ENCODE measurements at places on chromosomes 2 and 18.
A peak's percentile ranks its signal among the peaks of the same experiment; 100 is the strongest.

DNA sequence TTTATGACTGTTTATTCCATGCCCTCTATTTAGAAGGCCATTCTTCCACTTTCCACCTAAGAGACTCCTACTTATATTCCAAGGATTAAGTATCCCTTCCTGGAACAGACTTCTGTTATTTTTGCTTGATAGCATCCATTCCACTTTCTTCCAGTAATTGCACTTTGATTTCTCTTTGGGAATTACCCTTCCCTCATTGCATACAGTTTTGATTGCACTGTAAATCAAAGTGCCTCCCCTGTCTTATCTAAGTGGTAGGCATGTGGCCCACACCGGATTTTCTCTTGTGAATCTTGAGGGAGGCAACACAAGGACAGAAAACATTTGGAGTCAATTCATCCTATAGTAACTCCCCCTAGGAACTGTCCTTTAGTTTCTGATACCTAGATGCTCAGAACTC, 120.4 kb downstream of the PDE11A start:
- DNase-seq = no peak

GRCh38 chr18:37451239-37451825, 114.3 kb downstream of the CELF4 start:
- DNase-seq = no peak

DNA sequence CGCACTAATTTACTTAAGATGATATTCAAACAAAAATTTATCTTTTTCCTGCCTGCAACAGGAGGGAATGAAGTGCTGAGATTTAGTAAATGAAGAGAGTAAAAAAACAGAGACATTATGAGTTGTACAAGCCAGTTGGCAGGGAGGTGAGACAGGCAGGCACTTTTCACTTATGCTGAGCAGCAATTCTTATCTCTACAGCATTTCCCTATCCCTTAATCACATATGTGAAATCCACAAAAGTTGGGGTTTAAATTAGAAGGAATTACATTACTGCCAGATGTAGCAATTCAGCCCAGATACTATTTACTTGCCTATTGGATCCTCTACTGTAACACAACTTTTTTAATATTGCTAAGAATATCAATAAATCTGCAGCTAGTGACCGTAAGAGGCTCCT, 314.2 kb upstream of the LRP1B start:
- DNase-seq = no peak

DNA sequence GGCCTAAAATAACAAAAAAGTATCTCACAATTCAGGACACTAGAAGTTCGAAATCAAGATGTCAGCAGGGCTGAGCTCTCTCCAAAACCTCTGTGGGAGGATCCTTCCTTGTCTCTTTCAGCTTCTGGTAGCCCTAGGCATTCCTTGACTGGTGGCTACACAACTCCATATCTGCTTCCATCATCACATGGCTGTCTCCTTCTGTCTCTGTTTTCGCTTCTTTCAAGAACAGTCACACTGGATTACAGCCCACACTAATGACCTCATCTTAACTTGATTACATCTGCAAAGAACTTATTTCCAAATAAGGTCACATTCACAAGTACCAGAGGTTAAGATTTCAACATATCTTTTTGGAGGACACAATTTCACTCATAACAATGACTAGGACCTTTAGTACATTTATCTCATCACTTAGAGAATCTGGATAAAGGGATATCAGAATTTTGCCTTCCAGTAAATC, 275.2 kb downstream of the IRS1 start:
- DNase-seq = no peak

DNA sequence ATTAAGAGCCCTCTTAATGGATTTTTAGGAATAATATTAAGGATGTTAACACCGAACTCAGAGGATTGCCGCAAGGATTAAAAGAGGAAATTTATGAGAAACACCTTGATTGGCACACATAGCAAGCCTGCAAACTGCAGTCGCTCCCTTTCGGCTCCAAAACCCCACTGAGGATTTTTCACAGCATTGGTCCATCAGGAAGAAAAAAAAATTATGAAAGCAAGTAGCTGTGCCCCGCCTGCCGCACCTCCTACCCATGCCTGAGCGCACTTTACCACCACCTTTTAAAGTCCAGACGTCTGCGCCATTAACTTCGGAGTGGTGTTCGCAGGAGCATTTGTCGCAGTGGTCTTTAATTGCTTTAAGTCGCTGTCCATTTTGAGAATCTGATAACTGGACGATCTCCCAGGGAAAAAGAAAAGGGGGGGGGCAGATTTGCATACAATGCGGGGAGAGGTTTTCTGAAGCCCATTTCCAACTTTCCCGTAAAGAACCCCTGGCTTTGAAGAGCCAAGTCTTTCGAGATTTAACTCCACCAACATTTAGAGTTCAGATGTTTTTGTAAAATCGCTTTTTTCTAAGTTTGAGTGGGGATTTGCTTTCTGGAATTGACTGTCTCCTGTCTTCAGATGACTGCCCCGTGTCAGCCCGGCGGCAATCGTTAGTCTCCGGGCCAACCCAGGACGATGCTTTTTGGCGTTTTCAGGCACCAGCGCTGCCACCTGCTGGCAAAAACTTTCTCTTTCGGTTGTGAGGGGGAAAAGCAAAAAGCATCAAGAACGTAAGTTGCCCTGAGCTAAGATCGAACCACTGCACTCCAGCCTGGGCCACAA, 913 bp upstream of the TRABD2A start:
- peak; percentile 89 for DNase-seq

GRCh38 chr2:88469202-88470114, 17.0 kb upstream of the FOXI3 start:
- no peak for DNase-seq

GRCh38 chr2:121092095-121092494, 192.9 kb downstream of the TFCP2L1 start:
- DNase-seq = no peak

DNA sequence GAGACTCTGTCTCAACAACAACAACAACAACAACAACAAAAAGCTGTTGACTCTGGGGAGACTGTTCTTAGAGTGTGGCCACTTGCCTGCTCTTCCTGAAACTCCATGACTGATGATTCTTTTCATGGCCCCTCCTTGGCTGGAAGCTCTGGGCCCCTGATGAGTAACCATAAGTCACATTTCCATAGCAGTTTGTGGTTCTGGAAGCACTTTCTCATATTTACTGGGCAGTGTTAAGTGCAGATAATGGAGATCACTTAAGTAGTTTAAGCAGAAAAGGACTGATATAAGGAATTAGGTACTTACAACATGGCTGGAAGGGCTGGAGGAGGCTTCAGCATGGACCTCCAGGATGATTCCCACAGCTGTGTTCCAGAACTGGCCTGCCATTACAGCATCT, 147.3 kb upstream of the DLX2 start:
- DNase-seq = no peak

- no peak for DNase-seq
Observed at GRCh38 chr2:235561450-235561849, 67.6 kb downstream of the AGAP1 start.

DNA sequence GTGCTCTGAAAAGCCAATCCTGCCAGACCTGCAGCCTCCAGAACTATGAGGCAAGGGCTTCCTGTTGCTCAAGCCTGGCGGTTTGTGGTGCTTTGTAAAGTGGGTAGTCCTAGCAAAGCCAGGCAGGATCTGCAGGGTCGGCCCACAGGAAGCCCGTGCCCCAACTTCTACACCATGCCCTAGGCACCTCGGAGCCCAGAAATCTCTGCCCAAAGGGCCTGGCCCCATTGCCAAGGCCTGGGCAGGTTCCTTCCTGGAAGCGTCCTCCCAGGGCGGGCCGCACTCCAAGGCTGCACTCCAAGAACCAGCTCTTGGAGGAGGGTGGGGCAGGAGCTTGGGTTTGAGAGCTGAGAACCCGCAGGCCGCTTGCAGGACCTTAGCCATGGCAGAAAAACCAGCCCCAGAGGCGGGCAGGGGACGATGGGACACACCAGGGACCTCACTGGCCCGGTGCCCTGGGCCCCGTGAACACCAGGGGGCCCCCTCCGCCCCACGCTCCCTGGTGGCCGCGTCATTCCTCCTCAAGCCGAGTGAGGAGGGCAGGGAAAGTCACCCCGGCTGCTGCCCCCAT, 37.2 kb upstream of the ID2 start:
- no peak for DNase-seq

DNA sequence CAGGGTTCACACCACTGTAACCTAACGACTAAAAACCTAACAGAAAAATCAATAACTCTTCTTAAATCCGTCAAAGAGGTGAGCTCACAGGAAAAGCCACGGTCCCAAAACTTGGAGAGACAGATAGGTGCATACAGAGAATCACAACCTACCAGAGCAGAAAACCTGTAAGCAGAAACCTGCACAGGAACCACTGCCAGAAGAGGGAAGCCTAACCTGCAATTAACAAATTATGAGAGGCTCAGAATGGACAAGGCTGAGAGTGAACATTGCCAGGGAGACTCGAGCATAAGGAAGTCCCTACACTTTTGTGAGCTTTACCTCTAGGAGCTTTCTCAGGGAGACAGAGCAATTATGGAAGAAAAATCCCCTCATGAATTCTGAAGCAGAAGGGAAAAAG, 156.2 kb upstream of the NETO1 start:
- DNase-seq = no peak

DNA sequence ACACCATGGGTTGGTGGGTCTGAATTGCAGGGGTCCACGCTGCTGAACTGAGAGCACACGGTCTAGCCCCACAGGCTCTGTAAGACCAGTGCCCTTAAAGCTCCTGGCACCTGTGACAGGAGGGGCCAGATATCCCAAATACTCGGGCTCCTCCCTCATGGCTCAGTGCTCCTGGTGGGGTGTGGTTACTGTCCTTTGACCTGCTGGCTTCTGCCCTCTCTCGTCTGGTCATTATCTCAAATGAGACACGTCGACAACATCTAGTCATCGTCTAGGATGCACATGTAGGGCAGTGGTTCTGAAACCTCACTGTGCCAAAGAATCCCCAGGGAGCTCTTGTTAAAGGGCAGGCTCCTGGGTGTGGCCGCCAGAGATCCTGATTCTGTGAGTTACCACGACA, 258.4 kb downstream of the LOXHD1 start:
- no peak for DNase-seq

DNA sequence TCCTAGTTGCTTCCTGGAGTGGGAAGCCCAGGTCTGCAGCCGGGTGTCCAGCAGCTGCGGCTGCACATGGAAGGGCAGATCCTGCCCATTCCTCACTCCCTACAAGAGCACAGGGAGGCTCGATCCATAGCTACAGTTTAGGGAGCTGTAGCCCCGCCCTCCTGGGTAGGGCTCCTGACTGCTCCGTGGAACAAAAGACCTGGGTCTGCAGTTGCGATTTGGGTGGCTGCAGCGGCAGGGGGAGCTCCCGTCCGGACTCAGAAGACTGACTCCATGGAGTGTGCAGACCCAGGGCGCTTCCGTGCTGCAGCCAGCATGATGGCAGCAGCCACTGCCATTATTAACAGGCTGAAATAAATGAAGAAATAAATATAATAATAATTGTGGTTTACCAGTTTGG, 157.3 kb downstream of the CTNNA2 start:
- DNase-seq = no peak

DNA sequence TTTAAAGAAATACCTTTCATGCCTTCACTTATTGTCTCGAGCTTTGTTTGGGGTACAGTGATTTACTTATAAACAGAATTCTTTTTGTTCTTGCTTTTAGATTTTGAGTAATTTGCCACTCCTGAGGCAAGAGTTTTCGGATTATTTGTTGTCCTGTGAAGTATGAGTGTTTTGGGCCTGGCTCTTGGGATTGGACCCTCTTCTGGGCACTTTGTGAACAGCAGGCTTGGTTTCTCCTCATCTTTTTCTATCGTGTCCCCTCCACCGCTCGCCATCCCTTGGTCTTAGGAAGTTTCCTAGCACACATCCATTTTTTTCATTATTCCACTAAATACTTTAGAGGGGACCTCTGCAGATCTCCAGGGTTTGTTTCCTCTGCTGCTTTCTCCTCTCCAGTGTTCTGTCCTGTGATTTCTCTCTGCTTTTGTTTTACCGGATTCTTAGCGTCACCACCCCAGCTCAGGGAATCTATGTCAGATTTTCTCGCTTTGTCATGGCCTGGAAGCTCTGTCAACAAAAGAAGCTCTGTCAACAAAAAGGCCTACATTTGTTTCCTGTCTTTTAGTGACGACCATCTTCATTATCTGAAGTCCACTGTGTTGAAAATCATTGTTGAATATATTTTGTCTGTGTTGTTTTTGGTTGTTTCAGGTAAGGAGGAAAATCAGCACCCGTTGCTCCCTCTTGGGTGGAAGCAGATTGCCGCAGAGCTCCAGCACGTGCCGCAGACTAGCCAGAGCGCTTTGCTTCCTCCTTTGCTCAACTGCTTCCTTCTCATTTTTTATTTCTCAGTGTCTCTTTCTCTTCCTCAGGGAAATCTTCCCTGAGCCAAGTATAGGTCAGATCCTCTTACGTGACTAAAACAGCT, 27.8 kb downstream of the ANKRD62 start:
- no peak for DNase-seq

- DNase-seq = no peak
Observed at GRCh38 chr2:105595536-105595935, 149.2 kb upstream of the NCK2 start.

DNA sequence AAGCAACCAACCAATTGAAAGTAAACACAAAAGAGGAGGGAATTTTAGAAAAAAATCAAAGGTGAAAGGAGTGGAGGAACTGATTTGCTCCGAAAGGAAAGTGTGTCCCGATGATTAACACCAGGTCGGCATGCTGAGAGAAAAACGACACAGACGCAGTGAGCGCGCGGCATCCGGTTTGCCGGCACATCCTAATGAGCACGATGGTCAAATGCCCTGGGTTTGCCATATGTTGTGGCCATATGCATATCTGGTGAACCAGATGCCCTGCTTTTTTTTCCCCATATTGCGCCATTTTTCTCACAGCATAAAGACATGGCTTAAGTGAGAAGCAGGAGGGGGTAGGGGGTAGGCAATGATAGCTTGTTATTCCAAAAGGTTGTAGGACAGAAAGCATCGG, 626.7 kb downstream of the BCL11A start:
- no peak for DNase-seq

DNA sequence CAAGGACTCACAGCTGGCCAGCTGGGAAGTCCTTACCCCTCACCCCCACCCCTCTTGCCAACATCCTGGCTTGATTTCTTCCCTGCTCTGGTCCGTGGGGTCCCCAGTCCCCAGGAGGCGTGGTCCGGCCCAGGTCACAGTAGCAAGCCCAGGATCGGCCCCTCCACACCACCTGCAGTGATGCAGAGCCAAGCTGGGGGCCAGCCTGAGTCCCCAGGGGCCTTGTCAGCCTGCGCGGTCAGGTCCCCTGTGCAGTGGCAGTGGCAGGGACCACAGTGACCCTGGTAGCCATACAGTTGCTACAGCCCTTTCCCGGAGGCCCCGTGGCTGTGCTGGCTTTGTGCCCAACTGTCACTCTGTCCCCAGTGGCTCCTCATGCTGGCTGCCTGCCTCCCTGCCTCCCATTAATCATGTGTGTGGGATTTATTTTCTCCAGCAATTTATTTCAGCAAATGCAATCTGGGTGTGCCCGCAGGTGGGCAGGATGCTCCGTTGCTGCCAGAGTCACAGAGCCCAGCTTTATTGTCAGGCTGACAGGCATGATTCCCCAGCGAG, 8.8 kb upstream of the PRSS56 start:
- DNase-seq = no peak

Data from activated naive CD4-positive, alpha-beta T cell treated with anti-CD3 and anti-CD28 coated beads, Interleukin-2, amount 50 U/mL, for 16 hours (primary cell).